ENCODE measurements at places on chromosomes 13 and 19. TPM values are rescaled to one million over a fixed set of nuclear protein-coding genes. Genes with fewer than 3 reads are reported as not detected.

GRCh38 chr13:60562096-60562780 is 165.2 kb downstream of the TDRD3 start:
- peak; percentile 13 for DNase-seq

PRKD2 gene
- total RNA-seq = 30.4 TPM

DNA sequence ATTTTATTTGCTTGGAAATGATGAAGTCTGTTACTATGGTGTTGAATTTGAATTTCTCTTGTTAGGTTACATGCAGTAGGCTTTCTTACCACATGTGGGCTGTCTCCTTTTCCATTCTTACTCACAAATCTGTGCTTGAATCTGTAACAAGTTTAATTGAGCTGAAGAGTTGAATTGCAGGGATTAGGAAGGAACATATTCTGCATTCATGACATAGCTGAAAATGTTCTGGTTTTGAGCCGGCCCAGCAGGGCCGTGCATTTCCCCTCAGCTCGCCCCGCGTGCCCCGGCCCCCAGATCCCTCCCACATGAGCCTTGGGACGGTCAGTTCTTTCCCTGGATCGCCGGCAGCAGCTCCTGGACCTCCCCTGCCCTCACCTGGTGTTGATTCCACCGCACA is 28.1 kb downstream of the TFDP1 start:
- no peak for DNase-seq

- DNase-seq = peak; percentile 97
Observed at GRCh38 chr19:2041683-2042484, 9.2 kb downstream of the MKNK2 start.

CYP2A6 gene
- total RNA-seq = not detected

GRCh38 chr13:104592545-104593250 is 1526.5 kb upstream of the SLC10A2 start:
- no peak for DNase-seq

GRCh38 chr19:40640744-40641143 is 39.6 kb downstream of the LTBP4 start:
- DNase-seq = no peak

BRME1 gene
- total RNA-seq = 0.75 TPM

GRCh38 chr19:19532806-19533701 is 4.3 kb downstream of the YJEFN3 start:
- no peak for DNase-seq

DNA sequence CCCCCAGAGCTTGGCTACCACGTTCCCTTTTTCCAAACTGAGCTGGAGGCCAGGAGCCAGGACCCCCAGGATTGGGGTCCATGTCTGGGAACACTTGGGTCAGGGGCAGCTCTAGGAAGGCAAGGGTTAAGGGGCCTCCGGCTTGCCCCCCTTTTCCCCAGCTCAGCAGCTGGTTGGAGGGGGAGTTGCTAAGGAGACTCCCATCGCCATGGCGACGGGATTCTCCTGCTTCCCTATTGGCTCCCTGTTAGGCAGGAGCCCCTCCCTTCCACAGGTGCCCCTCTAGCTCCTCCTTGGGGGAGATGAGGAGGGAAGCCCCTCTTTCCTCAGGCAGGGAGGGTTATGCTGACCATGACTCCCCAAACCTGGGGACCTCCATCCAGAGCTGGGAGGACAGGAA is 33.9 kb downstream of the PDE4A start:
- peak; percentile 38 for DNase-seq

IL27RA gene
- total RNA-seq = 1.7 TPM

CD177 gene
- total RNA-seq = 0.96 TPM

GRCh38 chr19:10881403-10882107 is 10.2 kb downstream of the CARM1 start:
- DNase-seq = no peak

DNA sequence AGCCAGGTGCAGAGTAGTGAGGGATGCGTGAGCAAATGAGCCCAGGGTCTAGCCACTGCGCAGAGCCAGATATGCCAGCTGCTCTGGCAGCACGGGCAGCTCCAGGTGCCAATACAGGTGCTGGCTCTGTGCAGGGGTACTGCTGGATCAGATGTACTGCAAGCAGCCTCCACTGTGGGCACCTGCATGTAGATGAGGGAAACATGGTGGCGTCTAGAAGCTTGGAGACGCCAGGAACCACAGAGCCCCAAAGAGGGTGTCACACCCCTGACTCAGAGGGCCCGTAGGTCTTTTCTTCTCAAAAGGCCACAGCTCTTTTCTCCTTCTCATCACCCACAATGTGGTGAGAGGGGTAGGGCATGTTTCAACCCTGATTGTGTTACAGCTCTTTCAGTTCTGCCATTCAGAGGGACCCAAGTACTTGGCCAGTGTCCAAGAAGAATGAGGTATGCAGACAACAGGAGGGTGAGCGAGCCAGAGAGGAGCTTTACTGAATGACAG is 244.4 kb upstream of the SLITRK1 start:
- DNase-seq = peak; percentile 7

- DNase-seq = peak; percentile 30
Observed at GRCh38 chr13:46184277-46184699, 2.3 kb upstream of the LCP1 start.

ITGBL1 gene
- total RNA-seq = not detected

NCR1 gene
- not detected for total RNA-seq

ABHD8 gene
- 6.4 TPM for total RNA-seq
